Calu3 (cell line): ENCODE measurements at places on chromosomes 16 and 17.

- DNase-seq = no peak
Observed at GRCh38 chr16:54344646-54345630, 58.4 kb upstream of the IRX3 start.

DNA sequence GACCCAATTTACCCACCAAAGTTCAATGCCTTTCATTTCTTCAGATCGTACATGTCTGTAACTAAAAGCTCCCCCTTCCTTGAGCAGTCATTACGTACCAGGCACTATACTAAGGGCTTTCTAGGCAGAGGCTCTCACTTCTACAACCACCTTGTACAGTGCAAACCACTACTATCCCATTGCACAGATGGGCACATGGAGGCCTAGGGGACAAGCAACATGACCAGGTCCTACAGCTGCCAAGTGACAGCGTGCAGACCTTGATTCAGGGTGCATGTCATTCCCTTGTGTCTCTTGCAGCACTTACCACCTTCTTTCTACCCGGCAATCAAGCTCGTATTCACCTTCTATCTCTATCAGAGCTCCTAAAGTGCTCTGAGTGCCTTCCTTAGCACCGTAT is 382.7 kb downstream of the SOX9 start:
- no peak for DNase-seq

DNA sequence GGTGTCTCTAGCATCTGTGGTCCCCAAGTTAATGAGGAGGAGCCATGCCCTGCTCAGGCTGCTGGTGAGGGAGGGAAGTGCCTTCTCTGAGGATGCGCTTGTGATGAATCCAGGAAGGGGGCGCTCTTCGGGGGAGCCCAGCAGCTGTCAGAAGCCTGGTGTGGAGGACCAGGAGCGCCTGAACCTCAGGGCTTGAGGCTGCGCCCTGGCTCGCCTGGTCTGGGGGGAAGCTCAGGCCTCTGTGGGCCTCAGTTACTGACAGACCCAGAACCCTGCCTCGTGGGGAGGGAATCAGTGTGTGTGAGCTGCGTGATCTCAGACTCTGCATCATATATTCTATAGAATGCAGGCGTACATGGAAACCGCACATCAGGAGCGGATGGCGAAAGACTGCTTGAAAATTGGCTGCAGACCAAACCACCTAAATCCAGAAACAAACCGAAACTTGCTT is 126.1 kb downstream of the SEC14L1 start:
- DNase-seq = no peak

GRCh38 chr17:67072885-67073284 is 28.5 kb downstream of the CACNG1 start:
- no peak for DNase-seq

- no peak for DNase-seq
Observed at GRCh38 chr17:78707016-78707415, 75.1 kb downstream of the CYTH1 start.

DNA sequence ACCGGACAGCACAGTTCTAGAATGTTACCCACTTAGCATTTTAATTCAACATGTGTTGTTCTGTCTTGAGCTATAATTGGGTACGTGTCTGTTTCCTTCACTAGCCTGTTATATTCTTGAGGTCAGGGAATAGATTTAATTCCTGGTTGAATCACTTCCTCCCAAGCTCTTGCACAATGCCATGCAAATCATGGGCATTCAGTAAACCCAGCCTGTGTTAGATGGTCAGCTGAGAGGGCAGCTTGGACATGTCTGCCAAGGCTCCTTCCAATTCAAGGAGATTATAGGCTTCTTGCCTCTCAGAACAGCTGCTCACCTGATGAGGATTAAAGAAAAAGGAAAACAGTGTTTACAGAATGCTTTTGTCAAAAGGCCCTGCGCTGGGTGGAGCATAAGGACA is 12.6 kb downstream of the C1QTNF1 start:
- peak; percentile 58 for DNase-seq

GRCh38 chr16:70703041-70703834 is 17.4 kb upstream of the MTSS2 start:
- DNase-seq = no peak

DNA sequence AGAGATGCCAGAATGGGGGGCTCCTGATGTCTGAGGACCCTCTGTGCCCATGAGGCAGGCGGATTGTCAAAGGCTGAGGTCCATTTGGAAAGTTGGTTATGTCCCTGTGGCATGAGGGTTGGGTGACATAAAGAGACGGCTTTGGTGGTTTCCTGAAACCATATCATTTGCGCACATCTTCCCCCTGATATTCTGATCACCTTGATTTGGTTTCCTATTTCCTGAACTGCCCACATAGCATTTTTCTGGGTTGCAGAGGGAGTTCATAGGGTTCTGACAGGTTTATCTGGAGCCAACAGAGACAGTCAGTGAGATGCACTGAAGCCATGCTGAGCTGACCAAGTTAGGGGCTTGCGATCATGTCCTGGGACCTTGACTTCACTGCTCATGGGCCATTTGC is 15.7 kb upstream of the RNF222 start:
- no peak for DNase-seq

GRCh38 chr17:79047923-79048825 is 24.2 kb downstream of the C1QTNF1 start:
- DNase-seq = no peak

DNA sequence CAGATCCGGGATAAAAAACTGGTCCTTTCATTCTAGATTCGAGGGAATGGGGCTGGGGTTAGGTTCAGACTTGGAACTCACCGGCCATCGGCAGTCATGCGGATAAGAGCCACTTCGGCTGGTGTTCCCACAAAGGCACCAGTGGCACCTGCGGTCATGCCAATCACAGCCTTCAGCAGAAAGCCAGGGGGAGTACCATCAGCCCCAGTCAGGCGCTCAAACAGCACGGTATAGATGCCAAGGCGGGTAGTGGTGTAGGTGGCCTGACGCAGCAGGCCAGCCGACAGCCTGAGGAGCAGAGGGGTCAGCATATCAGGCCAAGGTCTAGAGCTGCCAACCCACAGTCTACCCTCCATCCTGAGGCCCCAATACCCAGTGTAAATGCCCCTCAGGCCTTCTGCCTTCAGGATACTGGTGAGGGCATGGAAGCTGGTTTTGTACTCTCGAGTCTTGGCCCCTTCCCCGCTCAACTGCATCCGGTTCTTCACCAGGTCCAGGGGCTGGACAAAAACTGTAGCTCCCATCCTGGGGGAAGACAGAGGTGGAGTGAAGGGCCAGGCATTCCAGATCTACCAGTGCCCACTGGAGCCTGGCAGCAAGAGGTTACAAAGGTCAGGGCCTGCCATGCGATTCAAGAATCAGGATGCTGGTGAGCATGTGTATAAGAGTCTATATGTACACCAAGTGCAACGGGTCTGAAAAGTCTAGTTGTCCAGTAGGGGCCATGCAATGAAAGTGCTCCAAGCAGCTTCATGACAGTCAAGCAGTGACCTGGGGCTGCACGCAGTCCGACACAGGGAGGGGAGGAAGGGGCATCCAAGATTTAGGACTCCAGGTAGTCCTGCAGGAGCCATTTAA is 929 bp downstream of the SLC25A11 start:
- DNase-seq = no peak

GRCh38 chr17:32627239-32627996 is 140.6 kb downstream of the CDK5R1 start:
- DNase-seq = no peak

- DNase-seq = no peak
Observed at GRCh38 chr16:12010388-12011251, 34.1 kb downstream of the SNX29 start.

DNA sequence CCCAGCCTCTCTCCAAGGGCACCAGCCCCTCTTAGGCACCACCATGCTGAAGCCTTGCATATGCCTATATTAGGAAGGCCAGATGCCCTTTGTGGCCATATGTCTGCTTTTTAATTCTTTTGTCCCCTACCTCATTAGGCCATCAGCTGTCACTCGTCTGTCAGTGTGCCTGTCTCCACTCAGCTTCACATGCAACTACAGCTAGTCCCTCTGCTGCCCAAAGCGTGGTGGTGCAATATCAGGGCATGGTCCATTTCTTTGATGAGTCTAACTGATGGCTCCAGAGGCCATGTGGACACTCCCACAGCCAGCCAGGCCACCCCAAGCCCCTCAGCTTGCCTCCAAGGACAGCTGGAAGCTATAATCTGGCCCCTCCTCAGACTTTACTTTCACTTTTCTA is 36.3 kb downstream of the MYO18A start:
- no peak for DNase-seq

GRCh38 chr17:73189417-73190099 is 3.3 kb upstream of the COG1 start:
- DNase-seq = peak; percentile 45

DNA sequence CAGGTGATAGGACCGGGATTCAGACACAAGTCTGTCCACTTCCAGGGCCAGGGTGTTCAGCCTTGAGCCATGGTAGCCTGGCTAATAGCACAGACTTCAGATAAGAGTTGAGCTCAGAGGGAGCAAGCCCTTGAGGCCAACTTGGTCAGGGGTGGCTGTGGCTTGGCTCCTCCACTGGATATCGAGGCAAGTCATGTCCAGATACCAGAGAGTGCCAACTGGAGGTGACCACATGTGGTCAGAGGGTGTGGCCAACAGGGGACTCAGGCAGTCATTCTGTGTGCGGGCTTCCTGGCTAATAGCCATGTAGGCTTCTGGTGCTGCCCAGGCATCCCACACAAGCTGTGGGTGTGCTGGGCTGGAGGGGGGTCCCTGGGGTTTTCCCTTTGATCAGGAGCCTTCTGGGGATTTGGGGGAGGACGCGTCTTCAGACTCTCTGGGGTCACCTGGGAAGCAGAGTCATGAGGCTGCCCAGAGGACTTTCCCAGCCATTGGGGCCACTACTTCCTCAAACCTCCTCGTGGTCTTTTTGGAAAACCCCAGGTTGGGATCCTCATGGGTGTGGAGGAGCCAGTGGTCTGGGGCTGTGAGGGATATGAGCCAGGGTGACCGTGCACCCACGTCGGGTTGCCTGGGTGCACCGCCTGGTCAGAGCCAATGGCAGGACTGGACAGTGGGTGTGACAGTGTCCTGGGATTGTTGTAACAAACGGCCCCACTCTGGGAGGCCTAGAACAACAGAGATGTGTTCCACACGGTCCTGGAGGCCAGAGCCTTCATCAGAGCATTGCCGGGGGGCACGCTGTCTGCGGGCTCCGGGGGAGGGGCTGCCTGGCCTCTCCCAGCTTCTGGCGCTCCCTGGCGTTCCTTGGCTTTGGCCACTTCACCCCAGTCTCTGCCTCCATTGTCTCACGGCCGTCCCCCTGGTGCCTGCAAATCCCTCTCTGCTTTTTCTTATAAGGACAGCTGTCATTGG is 25.0 kb downstream of the COX4I1 start:
- no peak for DNase-seq

DNA sequence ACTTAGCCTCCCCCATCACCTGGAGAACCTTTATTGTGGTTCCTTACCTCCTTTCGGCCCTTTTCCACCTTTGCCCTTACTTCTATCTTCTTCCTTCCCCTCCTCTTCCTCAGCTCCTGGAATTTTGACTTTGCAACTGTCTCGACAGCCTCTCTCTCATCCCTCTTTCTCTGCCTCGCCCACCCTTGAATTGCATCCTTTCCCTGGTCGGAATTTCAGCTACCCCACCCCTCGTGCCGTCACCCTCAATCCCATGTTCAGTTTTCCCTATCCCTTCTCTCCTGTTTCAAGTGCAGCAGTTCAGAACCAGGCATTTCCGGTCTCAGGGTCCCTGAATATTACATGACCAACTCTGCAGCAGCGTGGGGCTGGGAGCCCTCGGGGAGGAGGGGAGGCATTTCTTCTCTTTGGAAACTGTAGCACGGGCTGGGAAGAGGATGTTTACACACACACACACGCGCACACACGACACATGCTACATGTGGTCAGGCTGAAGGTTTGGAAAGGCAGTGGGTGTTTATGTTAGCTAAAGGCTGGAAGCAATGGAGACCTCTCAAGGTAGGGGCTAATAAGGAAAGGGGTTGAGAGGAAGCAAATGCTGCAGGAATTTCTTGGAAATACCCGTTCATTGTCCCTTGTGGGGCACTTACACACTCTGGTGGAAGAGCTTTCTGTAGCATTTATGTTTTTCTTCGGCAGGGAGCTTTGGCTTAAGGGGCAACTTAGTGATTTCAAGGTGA is 971 bp downstream of the MINK1 start:
- peak; percentile 13 for DNase-seq

- no peak for DNase-seq
Observed at GRCh38 chr16:53154513-53154912, 99.7 kb downstream of the CHD9 start.

DNA sequence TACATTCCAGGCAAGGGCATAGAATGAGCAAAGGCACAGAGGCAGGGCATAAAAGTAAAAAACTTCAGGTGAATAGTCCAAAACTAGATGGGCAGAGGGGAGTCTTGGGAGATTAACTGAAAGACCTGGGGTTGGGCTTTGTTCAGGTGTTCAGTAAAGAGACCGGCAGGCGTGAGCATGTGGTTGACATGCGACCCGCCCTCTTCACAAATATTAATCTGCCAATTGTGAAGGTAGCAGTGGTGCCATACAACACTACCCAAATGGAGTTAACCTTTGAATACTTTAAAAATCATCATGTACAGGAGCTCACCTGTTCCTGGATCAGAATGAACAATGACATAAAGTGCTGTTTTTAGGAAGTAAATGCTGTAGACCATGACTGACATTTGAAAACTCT is 225.5 kb downstream of the LGALS9B start:
- DNase-seq = no peak

DNA sequence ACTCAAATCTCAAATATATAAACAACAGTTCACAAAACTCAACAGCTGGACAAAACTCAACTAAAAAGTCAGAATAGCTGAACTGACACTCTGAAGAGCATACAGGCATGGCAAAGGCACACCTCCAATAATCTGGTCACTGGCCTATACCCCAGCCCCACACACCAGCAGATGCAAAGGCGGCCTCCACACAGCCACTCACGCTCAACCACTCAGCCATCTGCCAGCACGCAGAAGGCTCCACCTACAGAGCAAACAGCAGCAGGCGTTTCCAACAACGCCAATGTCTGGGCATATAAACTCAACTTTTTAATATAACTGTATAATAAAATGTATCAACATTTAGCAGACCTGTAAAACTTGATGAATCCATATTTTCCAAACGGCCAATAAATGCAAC is 17.2 kb downstream of the USP7 start:
- no peak for DNase-seq

DNA sequence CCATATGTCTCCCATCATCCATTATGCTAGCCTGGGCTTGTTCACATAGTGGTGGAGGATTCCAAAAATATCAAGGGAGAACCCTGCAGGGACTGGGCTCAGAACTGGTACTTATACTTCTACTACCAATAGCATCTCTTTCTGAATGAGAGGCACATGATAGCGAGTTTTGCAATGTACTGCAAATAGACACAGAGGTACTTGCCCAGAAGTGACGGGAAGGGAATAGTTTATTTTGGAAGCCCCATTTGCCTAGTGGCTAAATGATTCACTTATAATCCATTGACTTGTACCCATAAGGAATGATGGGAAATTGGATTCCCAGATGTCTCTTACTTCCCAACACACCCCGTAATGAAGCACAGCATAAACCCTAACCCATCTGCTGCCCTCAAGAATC is 124.8 kb upstream of the ERCC4 start:
- no peak for DNase-seq

- no peak for DNase-seq
Observed at GRCh38 chr17:72346306-72346705, 225.5 kb downstream of the SOX9 start.
